GM18507 (cell line): ENCODE measurements at places on chromosomes 12 and 14.

DNA sequence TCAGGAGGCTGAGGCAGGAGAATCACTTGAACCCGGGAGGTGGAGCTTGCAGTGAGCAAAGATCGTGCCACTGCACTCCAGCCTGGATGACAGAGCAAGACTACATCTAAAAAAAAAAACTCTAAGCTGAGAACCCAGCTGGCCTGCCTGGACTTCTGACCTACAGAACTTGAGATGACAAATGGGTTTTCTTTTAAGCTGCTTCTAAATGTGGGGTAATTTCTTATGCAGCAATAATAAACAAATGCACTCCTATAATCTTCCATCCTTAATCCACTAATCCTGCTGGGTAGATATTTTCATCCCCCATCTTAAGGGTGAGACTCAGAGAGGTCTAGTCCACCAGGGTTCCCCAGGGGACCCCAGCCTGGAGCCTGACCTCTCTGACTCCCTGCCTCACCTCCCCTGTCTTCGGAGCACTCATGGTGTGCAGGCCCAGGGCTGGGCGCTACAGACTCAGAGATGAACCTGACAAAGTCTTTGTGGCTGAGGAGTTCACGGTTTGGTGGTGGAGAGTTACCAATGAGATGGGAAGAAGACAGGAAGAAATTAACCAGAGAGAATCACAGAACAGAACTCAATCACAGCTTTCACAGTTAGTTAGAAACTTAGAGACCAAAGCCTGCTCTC lies 39.7 kb upstream of the BDKRB2 start:
- DNase-seq = no peak

- no peak for DNase-seq
These were observed 131.3 kb downstream of the ITPR2 start for GRCh38 chr12:26701604-26702215.

- no peak for DNase-seq
These were observed 5.3 kb downstream of the SLC15A5 start for GRCh38 chr12:16272222-16272621.

DNA sequence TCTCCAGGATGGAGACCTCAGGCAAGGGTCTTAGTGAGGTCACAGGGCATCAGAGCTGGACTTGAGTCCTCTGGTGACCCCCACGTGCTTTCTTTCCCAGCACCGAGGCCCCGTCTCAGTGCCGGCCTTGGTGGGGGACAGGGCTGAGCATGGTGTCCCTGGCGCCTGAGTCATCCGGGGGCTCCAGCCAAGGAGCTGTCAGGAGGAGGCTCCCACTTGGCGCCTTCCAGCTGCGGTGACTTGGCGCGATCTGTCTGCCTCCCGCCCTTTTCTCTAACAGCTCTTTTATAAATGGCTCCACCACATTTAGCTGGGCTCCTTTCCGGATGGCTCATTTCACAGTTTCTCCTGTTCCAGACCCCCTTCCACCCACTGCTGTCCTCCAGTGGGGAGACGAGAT lies 60.4 kb downstream of the PRMT8 start:
- no peak for DNase-seq

GRCh38 chr12:2267703-2268470 lies 215.1 kb downstream of the CACNA1C start:
- DNase-seq = no peak

GRCh38 chr14:101979666-101980065 lies 15.3 kb downstream of the DYNC1H1 start:
- DNase-seq = no peak

DNA sequence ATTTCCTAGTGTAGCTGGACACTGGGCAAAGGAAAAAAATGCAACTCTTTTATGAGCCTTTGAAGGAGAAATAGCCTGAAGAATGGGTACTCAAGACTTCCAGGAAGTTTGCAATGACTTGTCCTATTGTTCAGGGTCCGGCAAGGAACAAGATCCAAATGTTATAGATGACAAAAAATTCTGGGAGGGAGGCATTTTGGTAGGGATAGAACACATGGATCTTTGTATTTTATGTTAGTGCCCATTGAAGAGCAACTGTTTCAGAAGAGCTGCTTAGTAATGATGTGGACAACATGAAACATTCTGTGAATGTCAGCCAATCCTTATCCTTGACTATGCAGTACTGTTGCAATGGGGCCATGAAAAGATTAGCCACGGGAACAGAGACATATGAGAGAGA lies 138.0 kb downstream of the MGAT4C start:
- no peak for DNase-seq

DNA sequence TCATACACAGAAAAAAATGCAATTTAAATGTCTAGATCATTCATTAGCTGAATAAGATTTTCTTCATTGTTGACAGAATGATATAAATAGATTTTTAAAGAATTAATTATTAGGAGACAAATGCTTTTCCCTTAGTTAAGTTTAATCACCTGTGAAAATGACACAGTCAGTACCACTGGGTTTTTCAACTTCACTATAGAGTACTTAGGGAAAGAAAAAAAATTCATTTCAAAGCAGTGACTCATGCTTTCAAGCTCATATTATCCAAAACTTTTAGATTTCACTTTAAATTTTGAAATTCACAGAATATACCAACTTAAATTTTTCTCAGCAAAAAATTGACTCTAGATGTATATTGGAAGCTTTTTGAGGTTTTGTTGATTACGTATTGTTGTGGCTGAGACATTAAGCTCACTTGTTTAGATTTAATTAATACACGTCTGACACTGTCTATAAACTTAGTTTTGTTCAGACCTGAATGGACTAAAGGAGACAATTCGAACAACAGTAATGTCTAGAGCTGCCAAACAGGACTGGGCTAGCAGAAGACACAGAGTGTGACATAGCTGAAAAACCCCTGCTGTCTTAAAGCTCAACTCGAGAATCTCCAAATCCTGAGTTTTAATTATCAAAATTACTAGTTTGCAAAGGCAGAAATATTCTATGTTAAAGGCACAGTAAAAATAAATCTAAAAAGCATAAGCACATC lies 1.6 kb downstream of the MGAT4C start:
- no peak for DNase-seq

DNA sequence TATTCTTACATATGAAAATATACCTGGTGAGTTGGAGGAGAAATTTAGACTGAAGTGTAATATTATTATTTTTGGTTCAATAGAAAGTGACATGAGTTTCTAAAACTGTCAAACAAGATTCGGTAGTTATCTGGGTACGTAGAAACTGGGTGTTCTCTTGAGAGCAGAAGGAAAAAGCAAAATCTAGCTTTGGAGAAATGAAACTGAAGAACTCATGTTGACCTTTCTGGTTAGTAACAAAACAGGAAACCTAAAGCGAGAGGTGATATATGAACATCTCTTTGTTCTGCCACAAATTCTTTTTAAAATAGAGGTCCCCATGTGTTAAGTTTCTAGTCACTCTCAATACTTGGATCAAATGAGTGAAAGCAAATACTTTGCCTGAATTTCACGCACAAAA lies 401.7 kb downstream of the TRHDE start:
- DNase-seq = no peak

- peak; percentile 7 for DNase-seq
These were observed 82.5 kb downstream of the MED13L start for GRCh38 chr12:116194935-116195431.

DNA sequence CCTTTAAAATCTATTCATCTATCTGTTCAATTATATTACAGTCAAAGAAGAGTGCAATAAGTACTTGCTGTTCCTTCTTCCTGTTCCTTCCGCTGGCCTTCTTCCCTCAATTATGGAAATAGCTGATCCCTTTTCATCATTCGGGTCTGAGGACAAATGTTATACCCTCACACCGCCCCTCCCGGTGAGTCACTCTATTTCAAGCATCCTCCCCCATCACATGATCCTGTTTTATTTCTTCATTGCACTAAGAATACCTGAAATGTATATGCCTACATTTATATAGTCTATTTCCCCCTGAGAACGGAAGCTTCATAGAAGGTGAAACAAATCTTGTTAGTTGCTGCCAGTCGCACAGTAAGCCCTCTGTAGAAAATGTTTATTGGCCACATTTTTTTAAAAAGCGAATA lies 2.5 kb downstream of the SLC38A1 start:
- no peak for DNase-seq

DNA sequence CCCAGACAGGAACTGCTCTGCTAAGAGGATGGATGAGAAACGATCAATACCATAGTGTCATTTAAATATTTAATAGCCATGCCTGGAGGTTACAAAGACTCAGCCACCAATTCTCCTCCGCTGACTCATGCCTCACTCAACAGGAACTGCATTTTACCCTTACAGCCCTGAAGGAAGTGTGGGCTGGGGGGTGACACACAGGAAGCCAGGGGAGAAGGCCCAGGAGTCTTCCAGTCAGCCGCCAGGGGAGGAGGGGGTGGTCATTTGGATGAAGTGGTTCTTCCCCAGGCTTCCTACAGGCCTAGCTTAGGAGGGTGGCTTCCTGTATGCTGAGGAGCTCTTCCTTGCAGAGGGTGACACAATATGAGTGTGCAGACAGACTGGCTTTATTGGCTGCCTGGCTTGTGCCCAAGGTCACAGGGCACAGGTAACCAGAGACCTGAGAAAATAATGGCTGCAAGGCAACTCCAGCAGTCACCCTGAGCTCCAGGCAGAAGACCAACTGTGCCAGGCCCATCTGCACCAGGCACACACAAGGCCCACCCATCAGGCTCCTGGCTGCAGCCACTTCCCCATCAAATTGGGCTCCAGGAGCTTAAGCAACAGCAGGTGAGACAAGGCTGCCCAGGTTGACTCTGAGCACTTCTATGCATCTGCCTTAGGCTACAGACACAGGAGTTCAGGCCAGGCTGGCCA lies 30.6 kb upstream of the RPLP0 start:
- DNase-seq = no peak

GRCh38 chr14:75231320-75231719 lies 47.3 kb upstream of the FOS start:
- no peak for DNase-seq

- no peak for DNase-seq
These were observed 189.2 kb upstream of the MGAT4C start for GRCh38 chr12:86445356-86445755.

DNA sequence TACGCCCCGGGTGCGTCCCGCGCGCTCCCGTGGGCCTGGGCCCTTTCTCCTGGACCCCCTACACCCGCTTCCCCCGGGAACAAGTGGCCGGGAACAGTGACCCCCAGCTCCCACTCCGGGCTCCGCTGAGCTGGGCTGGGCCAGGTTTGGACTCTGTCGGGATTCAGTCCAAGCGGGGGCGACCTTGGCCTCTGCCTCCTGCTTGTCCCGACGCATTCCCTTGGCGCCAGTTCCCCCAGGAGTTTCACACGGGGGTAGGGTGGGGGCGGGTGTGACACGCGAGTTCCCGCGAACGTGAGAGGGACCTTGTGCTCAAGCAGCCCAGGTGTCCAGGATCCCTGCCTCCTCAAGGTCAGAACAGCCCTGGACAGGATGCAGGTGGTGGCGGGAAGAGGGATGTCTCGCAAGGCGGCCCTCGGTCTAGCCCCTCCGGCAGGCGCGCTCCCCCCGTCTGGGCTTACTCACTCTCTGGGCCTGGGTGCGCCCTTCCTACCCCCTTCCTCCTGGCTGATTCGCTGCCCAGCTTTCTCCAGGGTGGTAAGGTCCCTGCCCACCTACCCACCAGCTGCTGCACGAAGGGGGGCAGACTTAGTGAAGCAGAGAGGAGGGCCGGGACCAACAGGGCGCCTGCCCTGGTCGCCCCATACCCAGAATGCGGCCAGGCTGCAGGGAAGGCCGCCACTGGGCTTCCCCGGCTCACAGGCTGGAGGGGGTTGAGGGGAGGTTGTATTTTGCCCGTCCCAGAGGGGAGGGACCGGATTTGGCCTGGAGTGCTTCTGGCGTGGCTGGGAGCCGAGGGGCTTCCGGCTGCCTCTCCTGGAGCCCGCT lies 862 bp downstream of the CRIP2 start:
- no peak for DNase-seq

GRCh38 chr12:105445249-105445648 lies 114.8 kb downstream of the C12orf75 start:
- DNase-seq = no peak

DNA sequence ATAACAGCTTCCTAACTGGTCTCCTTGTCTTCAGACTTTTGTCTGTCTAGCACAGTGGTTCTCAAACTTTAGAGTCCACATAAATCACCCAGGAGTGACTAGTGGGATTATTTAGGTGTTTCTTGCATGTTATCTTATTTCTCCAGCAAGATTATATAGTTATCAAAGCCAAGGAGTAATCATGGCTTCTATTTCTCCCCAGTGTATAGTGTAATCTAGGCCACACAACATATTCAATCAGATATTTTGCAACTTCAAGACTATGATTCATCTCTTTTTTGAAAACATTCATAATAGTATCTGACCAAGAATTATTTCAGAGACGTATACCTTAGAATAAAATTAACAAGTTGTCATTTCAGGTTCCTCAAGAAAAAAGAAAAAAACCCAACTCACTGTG lies 131.9 kb downstream of the CEP83 start:
- no peak for DNase-seq

DNA sequence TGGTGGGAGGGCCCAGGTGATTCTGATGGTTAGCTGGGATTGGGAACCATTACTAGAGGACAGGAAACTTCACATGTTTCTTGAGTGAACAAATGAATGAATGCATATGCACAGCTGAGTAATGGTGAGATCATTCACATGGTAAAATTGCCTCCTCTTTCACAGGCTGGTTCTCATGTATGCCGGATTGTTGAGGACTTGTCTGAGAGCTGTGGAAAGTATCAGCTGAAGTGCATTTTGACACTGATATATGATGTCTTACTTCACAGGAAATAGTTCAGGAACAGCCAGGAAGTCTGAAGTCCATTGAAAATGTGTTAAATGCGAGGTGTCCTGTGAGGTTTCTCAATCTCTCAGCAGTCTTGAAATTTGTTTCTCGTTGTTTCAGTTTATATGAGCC lies 77.6 kb upstream of the DACT1 start:
- DNase-seq = no peak

- DNase-seq = no peak
These were observed 94.3 kb downstream of the LRRC74A start for GRCh38 chr14:76920331-76921087.

GRCh38 chr14:101715210-101716076 lies 46.1 kb upstream of the PPP2R5C start:
- DNase-seq = no peak

GRCh38 chr12:45582986-45583659 lies 146.4 kb upstream of the ARID2 start:
- no peak for DNase-seq

- no peak for DNase-seq
These were observed 85.4 kb downstream of the WSCD2 start for GRCh38 chr12:108214486-108214885.

- DNase-seq = no peak
These were observed 191.5 kb upstream of the NOS1 start for GRCh38 chr12:117552971-117553370.

- DNase-seq = no peak
These were observed 216.4 kb downstream of the KLHL28 start for GRCh38 chr14:44745371-44745770.
